ENCODE measurements at places on chromosomes 11 and 22. TPM values are rescaled to one million over a fixed set of nuclear protein-coding genes. Genes with fewer than 3 reads are reported as not detected.

The PHF21B gene
- total RNA-seq = not detected

The MS4A15 gene
- total RNA-seq = not detected

The SPON1 gene
- 16.9 TPM for total RNA-seq

The SH3BP1 gene
- 0.44 TPM for total RNA-seq

- no peaks in the 10 kb centered on the region for H3K27me3 ChIP-seq
- H3K4me3 ChIP-seq = no peak overlapping the region
- no peaks in the 10 kb centered on the region for H3K36me3 ChIP-seq
- no peak for DNase-seq
Measured at GRCh38 chr11:36195496-36196354, 93.5 kb downstream of the COMMD9 start.

DNA sequence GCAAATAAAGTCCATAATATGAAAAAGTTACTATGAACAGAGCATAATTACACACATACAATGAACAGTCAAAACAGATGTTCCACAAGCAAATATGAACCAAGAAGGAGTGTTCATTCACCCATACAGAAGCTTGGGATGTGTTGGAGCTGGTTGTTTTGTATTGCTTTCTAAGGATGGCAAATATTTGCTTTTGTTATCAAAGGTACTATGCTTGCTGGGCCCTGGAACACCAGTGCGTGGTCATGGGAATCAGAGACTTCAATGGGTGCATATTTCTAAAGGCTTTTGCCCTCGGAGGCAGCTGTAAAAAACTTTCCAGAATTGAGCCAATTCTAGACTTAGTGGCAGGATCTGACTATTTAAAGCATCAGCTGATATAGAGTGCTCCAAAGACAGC lies 85.1 kb downstream of the BARX2 start:
- H3K4me1 ChIP-seq = no peaks in the 10 kb centered on the region
- H3K36me3 ChIP-seq = no peaks in the 10 kb centered on the region
- no peak for DNase-seq
- peaks cover 3% of the 10 kb centered on the region for H3K27me3 ChIP-seq
- no peak overlapping the region for H3K27ac ChIP-seq
- no peak overlapping the region for H3K4me3 ChIP-seq

DNA sequence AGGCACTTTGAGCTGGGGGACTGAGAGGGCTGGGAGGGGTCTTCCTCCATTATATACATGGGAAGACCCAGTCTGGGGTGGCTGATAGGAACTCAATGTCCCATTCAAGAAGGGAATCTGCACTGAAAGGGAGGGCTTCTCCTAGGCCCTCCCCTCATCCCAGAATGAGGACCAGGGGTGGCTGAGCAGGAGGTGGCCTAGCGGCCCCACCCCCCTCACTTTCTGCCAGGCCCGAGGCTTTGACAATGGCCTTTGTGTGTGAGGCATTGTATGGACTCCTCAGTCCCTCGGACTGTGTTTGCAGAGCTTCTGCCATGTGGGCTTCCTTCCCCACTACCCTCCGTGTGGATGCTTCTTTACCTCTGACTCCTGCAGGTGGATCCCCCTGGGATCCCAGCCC lies 65.7 kb downstream of the NECTIN1 start:
- DNase-seq = no peak
- H3K36me3 ChIP-seq = no peaks in the 10 kb centered on the region
- peaks cover 9% of the 10 kb centered on the region for H3K4me1 ChIP-seq
- no peaks in the 10 kb centered on the region for H3K27me3 ChIP-seq
- no peak overlapping the region for H3K4me3 ChIP-seq
